Neural crest cell (in vitro differentiated cells): ENCODE measurements at places on chromosomes 5 and 9.

- H3K27me3 ChIP-seq = peaks cover 90% of the 10 kb centered on the region
- DNase-seq = no peak
- H3K4me1 ChIP-seq = no peaks in the 10 kb centered on the region
- H3K27ac ChIP-seq = no peak overlapping the region
- no peak overlapping the region for H3K4me3 ChIP-seq
Observed at GRCh38 chr9:122468735-122469134, 9.0 kb downstream of the OR1J1 start.

DNA sequence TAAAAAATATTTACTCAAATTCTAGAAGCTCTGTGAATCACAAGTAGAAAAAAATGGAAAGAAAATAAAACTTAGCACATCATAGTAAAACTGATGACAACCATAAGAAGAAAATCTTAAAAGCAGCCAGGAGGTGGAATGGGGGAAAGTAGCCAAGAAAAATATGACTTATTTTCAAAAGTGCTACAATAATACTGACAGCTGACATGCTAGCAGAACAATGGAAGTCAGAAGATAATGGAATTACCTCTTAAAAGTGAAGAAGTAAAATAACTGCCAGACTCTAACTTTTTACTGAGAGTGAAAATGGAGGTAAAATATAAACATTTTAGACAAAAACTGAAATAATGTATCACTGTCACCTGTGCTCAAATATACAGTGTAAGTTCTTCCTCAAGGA is 532.2 kb upstream of the SGCD start:
- H3K27me3 ChIP-seq = peaks cover 3% of the 10 kb centered on the region
- no peak overlapping the region for H3K27ac ChIP-seq
- peaks cover 5% of the 10 kb centered on the region for H3K36me3 ChIP-seq
- H3K4me1 ChIP-seq = no peaks in the 10 kb centered on the region
- no peak for DNase-seq

DNA sequence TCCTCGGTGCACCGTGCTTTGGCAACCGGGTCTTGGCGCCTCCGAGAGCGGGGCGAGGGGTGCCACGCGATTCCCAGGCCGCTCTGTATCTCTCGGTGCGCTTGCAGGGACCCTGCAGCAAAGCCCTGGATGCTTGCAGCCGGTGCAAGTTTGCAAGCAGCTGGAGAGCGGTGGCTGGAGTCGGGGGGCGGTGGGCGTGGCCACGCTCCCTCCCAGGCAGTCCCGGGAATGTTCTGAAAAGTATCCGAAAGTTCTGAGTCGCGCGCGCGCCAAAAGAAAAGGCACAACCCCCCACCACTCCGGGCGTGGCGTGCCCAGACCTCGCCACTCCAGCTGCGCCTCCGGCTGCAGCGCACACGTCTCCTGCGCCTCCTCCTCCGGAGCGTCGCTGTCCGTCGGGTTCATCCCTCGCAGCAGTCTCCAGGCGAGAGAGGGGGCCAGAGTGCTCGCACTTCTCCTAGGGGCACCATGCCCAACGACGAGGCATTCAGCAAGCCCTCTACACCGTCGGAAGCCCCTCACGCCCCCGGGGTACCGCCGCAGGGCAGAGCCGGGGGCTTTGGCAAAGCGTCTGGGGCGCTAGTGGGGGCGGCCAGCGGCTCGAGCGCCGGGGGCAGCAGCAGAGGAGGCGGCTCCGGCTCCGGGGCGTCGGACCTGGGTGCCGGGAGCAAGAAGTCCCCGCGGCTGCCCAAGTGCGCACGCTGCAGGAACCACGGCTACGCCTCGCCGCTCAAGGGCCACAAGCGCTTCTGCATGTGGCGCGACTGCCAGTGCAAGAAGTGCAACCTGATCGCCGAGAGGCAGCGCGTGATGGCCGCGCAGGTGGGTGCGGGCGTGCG is at the start of gene DMRT1:
DMRT1 (plus strand) TSS at position 327 of the 839 bp plus-strand sequence; CDS start at position 469, 142 bp downstream.
- H3K27me3 ChIP-seq = peaks cover 94% of the 10 kb centered on the region
- H3K4me3 ChIP-seq = no peak within 1 kb of the TSS
- H3K4me1 ChIP-seq = peaks cover 4% of the 10 kb centered on the region

DNA sequence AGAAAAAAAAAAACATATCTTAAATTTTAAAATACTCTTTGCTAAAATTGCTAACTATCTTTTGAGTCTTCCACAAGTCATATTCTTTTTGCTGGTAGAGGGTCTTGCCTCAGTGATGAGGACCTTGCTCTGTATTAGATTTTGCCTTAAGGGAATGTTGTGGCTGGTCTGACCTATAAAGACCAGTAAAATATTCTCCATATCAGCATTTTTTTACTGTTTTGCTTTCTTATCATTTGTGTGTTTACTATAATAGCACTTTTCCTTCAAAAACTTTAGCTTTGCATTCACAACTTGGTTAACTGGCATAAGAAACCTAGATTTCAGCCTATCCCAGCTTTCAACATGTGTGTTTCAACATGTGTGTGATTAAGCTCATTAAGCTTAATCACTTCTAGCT is 224.7 kb upstream of the CDH18 start:
- no peaks in the 10 kb centered on the region for H3K36me3 ChIP-seq
- no peak overlapping the region for H3K27ac ChIP-seq
- H3K4me1 ChIP-seq = no peaks in the 10 kb centered on the region
- H3K4me3 ChIP-seq = no peak overlapping the region
- no peak for DNase-seq
- no peaks in the 10 kb centered on the region for H3K27me3 ChIP-seq

DNA sequence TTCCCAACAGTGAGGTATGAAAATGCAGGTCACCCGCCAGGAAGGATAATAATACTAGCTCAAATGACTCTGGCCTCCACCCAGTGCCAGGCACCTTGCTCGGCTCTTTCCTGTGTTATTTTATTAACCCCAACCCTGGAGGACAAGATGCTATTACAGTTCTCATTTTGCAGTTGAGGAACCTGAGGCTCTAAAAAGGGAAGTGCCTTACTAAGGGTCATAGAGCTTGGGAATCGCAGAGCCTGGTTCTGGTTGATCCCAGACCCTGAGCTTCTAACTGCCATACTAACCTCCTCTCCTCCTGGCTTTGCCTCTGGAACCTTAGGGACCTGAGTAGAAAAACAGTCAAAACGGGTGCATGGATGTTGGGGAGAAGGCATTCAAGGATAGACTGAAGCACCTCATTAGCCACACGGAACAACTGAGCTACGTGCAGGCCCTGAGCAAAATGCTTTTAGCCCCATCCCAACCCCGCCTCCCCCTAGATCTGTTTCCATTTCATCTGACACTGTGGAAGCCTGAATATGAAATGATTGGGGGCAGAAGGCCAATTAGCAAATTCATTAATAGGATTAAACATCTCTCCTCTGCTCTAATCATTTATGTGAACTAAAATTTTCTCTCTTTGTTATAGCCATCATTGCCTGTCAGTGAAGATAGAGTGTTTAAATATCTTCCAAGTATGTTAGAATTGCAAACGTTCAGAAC is 7.9 kb downstream of the KCNIP1 start:
- H3K36me3 ChIP-seq = no peaks in the 10 kb centered on the region
- peak overlapping the region; percentile 9 for H3K27ac ChIP-seq
- no peak for DNase-seq
- no peak overlapping the region for H3K4me3 ChIP-seq
- no peaks in the 10 kb centered on the region for H3K4me1 ChIP-seq

DNA sequence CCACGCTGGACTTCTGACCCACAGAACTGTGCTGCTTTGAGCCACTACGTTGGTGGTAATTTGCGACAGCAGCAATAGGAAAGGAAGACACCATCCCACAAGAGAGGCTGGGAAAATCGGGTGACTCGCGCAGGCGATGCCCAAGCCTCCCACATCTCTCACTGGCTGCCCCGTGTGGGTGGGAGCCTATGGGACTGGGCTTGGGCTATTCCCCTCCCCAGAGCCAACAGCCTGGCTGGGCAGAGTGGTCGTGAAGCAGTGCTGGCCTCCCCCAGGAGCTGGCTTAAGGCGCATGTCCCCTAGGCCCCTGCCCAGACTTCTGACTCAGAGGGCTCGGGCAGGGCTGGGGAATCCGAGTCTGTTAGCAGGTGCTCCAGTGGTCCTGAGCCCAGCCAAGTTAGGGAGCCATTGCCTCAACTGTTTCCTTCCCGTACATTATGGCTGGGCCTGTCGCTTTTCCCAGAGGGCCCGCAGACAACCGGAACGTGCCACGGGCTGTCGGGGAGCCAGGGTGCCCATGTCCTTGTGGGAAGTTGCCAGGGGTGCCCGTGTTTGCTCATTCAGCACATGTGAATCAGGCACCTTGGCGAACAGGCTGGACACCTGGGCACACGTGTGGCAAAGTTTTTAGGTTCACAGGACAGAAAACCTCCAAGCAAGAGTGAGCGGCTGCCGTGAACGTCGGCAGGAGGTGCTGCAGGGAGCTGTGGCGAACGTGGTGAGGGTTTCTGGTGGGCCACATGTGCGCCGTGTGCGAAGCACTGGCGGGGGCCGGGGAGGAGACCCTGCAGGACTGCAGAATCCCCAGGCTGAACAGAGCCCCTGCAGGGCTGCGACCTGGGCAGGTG is 7.0 kb upstream of the RASGEF1C start:
- DNase-seq = no peak
- peaks cover 8% of the 10 kb centered on the region for H3K36me3 ChIP-seq
- no peaks in the 10 kb centered on the region for H3K4me1 ChIP-seq
- H3K4me3 ChIP-seq = no peak overlapping the region
- H3K27ac ChIP-seq = no peak overlapping the region
